ENCODE measurements at places on chromosomes 16 and 17.

DNA sequence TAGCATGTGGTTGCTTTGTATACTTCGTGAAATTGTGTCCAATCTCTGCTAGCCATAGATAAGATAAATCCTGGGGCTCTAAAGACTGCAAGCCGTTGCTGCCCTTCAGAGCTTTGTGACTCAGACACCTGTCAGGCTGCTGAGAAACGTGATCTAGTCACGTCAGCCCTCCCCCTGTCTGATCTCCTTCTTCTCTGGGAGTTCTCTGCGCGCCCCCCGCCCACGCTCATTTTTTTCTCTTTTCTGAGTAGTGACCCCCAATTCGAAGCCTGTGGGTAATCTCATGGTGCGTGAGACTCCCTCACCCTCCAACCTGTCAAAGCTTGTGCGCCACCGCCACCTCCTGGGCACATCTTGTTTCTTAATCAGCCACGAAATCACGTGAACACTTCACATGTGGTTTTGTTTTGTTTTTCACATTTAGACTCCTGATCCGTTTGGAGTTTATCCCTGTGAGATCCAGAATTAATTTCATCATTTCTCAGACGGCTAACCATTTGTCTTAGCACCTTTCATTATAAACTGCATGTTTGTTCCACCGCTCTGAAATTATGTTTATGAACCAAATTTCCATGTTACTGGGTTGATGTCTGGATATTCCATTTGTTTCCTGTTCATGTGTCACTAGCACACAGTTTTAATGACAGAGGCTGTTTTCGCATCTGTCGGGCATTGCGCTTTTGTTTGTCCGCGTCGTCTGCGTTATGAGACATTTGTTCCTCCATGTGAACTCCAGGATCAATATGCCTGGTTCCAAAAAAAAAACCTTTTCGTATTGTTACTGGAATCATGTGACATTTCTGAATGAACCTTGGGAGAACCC, 977 bp upstream of the ZNF778 start:
- DNase-seq: peak; percentile 78

DNA sequence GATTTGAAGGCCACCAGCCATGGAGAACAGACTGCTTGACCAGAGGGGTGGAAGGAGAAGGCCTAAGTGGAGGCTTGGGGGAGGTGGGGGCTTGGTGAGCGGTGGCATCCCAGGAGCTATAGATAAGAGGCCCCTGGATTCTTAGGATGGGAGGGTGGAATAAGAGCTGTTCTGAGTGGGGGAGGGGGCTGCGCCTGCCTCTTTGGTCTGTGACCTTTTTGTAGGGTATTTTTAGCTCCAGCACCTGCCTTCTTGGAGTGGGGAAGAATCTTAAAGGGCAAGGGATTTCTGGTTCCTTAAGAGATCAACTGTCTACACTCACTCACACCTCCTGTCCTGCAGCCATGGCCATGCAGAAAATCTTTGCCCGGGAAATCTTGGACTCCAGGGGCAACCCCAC, 567 bp downstream of the ENO3 start:
- no peak for DNase-seq

- DNase-seq: no peak
Measured at GRCh38 chr17:56064506-56064905, 88.8 kb upstream of the ANKFN1 start.

DNA sequence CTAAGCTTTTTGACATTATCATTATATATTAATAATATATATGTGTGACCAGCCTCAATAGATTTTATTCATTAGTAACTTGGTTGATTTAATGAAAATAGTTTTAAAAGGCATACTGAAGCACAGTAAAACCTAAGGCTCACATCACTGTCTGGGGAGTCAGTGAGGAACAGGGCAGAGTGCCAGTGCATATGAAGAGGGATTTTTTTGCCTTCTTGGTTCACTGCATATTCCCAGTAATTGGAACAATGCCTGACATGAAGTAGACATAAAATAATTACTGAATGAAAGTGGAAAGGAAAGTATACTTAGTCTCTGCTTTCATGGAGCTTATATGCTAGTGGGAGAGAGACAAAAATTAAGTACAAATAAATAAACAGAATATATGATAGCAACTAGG, 81.1 kb downstream of the FTO start:
- DNase-seq: no peak

- no peak for DNase-seq
Measured at GRCh38 chr16:85674418-85674755, 14.4 kb downstream of the GINS2 start.

DNA sequence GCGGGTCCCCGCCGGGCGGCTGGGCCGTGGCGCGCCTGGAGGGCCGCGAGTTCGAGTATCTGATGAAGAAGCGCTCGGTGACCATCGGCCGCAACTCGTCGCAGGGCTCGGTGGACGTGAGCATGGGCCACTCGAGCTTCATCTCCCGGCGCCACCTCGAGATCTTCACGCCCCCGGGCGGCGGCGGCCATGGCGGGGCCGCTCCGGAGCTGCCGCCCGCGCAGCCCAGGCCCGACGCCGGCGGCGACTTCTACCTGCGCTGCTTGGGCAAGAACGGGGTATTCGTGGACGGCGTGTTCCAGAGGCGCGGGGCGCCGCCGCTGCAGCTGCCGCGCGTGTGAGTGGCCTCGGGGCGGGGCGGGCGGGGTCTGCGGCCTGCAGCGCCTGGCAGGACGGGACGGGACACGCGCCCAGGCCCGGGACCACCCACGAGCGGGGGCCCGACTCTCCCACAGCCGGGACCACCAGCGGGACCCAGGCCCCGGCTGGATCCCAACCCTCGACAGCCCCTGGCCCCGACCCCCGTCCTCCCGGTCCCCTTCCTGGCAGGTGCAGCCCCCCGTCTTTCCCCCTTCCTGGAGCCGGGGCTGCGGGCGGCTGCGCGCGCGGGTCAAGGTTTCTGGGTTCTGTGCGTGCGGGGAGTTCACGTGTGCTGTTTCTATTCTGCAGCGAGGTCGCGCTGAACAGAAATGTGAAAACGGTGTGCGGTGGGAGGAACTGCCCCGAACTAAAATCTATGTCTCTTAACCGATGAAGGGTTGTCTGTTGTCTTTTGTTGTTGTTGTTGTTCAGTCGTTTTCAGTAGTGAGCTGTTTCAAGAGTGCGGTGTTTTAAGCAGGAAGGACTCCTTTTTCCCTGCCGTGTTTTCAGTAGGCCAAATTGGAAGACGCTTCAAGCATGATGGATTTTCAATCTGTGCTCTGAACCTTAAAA, 705 bp downstream of the FOXK2 start:
- no peak for DNase-seq

- DNase-seq: no peak
Measured at GRCh38 chr16:57959121-57959520, 11.8 kb downstream of the CNGB1 start.

- DNase-seq: no peak
Measured at GRCh38 chr17:43033948-43034881, 9.2 kb downstream of the RND2 start.

- no peak for DNase-seq
Measured at GRCh38 chr16:88655053-88655732, 4.3 kb upstream of the CYBA start.

- DNase-seq: no peak
Measured at GRCh38 chr17:43907425-43907981, at the start of gene MPP2. Gene MPP2 (minus strand): TSS chr17:43907536. CDS start chr17:43904460, 3,076 bp downstream.

DNA sequence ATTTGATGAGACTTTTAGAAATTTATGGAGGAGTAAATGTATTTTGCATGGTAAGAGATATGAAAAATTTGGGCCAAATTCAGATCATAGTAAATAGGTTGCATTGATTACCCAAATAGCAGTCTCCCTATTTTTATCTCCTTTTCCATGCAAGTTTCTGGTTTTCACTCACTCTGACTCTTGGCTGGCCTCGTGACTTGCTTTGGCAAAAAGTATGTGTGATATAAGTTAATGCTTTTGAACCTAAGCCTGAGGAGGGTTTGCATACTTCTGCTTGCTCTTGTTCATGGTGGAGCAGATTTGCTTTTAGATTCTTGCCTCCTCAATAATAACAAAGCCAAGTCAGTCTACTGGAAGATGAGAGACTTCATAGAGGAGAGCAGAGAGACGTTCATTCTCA, 1045.9 kb upstream of the CDH8 start:
- no peak for DNase-seq

GRCh38 chr17:36889770-36890349, 47.4 kb upstream of the LHX1 start:
- no peak for DNase-seq

- DNase-seq: no peak
Measured at GRCh38 chr17:73389411-73389810, 77.6 kb upstream of the CDC42EP4 start.

- DNase-seq: no peak
Measured at GRCh38 chr16:75231570-75231969, 12.8 kb downstream of the CTRB1 start.

DNA sequence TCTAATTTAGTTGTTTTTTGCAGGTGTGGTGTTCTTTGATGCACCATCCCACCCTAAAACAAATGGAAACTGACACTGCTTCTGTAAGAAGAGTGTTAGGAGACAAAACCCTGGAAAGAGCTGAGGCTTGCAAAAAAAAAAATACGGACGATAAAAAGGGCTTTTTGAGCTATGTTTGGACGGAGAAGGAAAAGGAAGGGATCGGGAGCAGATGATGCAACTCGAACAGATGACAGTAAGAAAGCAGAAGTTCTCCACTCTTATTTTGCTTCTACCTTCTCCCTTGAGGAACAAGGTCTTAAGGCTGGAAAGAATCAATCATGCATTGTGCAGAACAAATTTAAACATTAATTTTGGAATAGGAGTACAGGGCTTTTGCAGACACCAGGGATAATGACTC, 136.7 kb downstream of the MAF start:
- DNase-seq: no peak

GRCh38 chr17:54494721-54495715, 405.6 kb upstream of the TOM1L1 start:
- DNase-seq: no peak

DNA sequence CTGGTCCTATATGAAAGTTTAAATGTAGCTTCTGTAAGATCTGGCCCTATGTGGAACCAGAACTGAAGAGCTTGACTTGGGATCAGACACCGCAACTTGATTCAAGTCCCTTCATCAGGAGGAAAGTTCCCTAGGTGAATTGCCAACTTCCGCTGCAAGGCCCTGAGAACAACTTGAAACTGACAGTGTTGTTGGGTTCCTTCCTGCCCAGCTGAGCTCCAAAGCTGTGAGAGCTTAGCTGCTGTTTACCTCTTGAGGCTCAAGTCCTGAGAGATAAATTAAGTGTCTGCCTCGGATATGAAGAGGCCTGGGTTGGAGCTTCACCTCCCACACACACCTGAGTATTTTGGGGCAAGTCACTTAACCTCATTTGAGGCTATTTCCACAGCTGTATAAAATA, 44.7 kb downstream of the REXO5 start:
- DNase-seq: no peak

DNA sequence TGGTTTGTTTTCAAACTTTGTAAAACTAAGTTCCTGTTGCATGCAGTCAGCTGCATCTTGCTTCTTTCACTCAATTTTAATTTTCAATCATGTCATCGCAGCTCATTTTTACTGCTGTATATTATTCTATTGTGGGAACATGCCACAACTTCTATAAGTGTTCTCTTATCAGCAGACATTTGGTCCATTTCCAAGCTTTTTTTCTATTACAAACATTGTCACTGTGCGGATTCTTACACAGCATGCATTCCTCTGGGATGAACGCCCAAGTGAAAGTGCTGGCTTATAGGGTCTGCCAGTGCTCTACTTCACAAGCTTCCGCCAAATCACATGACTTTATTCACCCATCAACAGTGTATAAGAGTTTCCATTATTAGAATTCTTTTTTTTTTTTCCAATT, 22.7 kb downstream of the GINS3 start:
- no peak for DNase-seq

- DNase-seq: no peak
Measured at GRCh38 chr16:12470311-12471229, 333.1 kb downstream of the CPPED1 start.

GRCh38 chr16:89173174-89173921, 1.8 kb downstream of the CDH15 start:
- DNase-seq: no peak

DNA sequence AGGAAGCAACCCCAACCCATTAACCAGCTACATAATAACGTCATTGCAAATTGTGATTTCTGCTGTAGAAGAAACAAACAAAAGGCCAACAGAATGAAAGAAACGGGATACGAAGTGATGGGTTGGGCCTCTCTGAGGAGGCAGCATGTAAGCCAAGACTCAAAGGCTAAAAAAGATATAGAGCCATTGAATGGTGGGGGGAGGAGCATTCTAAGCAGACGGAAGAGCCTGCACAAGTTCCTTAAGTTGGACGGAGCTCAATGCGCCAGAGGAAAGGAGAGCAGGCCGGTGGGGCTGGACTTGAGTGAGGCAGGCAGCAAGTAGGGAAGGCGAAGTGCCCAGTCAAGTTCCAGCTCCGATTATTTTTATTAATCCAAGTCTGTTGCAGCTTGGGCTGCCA, 160.3 kb downstream of the SHISA9 start:
- DNase-seq: no peak

GRCh38 chr17:68792042-68792685, 163.0 kb downstream of the ABCA8 start:
- DNase-seq: no peak

DNA sequence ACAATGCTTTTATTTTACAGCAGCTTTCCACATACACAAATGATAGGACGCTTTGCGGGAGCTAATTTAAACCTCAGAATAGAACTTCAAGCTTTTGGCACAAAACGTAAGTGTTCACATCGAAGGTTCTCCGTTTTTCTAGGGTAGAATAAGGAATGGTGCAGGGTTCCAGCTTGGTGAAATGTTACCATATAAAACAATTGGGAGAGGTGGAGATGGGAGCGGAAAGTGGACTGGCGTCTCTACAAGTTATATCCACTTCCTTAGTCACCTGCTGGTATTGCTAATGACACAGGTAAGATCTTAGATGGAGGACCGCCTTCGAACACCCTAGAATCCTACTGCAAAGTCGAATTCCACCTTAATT, 1.7 kb upstream of the NXN start:
- DNase-seq: no peak

DNA sequence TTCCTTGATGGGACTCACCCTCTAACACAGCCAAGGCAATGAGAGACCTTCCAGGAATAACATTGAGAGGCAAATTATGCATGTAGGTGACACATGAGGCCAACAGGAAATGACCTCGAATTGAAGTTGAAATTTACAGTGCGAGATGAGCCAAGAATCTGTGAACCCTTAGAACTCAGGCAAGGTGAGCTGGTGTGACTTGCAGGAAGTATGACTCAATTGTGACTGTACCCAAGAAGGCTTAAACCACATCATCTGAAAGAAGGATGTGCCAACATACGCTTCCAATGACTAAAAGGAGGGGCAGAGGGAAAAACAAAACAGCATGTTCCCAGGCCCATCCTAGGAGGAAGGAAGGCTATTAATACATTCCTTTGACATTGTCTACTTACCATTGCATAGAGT, 44.8 kb downstream of the PITPNC1 start:
- peak; percentile 57 for DNase-seq

- no peak for DNase-seq
Measured at GRCh38 chr17:1469231-1469852, 13.3 kb upstream of the CRK start.

Data from breast epithelium (tissue), 4 donors.